ENCODE measurements at places on chromosomes 11 and 22. TPM values are rescaled to one million over a fixed set of nuclear protein-coding genes. Genes with fewer than 3 reads are reported as not detected.

- no peak overlapping the region for H3K27ac ChIP-seq
- DNase-seq = no peak
- no peaks in the 10 kb centered on the region for H3K36me3 ChIP-seq
- H3K4me3 ChIP-seq = no peak overlapping the region
- no peaks in the 10 kb centered on the region for H3K4me1 ChIP-seq
Measured at GRCh38 chr11:1870326-1870696, 17.4 kb downstream of the LSP1 start.

- no peak overlapping the region for H3K27ac ChIP-seq
- H3K4me3 ChIP-seq = no peak overlapping the region
- no peak for DNase-seq
- peaks cover 4% of the 10 kb centered on the region for H3K4me1 ChIP-seq
- H3K36me3 ChIP-seq = no peaks in the 10 kb centered on the region
- no peaks in the 10 kb centered on the region for H3K27me3 ChIP-seq
Measured at GRCh38 chr22:50034126-50035081, 21.8 kb upstream of the IL17REL start.

Gene GGTLC2
- 1.4 TPM for total RNA-seq

Gene FIBIN
- total RNA-seq = 13.4 TPM

All from prostate gland (tissue), 2 donors.